NCI-H2227 treated with DMSO at 0.1 percent for 48 hours (cell line): ENCODE measurements at places on chromosomes 3 and 15.

DNA sequence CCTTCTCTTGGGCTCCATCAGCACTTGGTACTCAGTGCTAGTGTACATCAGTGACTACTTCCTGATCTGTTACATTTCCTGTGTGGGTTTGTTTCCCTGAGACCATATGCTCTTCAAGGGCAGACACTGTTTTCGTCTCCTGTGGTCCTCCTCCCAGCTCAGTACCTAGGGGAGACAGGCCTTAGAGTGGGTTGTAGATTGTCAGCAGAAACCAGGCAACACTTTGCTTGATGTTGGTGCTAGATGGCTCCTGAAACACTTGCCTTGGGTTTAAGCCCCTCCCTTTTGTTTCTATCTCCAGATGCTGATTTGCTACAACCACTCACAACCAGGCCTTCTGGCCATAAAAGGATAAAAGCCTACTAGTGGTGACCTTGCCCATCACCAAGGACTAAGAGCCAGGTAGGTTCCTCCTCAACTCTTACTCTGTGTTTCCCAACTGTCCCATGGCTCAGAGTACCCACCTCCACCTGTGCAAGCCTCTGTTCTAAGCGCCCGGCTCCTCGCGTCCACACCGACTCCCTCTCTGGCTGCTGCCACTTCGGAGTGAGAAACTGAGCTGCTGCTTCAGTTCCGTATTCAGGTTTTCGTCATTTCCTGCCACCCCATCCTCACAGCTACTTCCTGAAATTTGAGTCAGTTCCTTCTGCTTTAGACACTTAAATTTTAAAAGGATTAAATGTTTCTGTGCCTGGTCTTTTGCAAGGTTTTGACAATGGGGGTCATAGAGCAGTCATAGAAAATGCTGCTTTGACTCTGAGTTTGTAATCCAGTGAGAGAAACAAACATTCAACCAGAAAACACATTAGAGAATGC, at the start of gene HCLS1:
HCLS1 (minus strand) TSS at position 548 of the 816 bp plus-strand sequence. CDS start 2,556 bp downstream, outside the sequence.
- no peak for DNase-seq

GRCh38 chr3:58640700-58641372, 25.7 kb downstream of the FAM3D start:
- DNase-seq, result peak; percentile 18

DNA sequence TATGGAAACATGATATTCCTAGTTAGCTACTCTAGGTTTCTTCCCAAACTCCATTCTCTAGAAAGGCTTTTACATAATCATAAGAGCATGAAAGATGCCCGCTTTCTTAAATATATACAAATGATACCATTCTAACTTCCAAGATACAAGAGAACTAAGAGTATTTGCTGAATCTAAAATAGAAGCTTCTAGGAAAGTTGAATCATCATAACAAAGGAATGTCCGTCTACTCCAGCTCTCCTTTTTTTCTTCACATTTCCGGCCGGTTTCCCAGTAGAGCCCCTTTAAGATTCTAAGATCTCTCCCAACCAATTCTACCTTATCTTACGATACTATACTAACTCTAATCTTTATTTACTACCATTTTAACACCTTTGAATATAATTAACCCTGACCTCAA, 60.1 kb downstream of the RAD18 start:
- no peak for DNase-seq

DNA sequence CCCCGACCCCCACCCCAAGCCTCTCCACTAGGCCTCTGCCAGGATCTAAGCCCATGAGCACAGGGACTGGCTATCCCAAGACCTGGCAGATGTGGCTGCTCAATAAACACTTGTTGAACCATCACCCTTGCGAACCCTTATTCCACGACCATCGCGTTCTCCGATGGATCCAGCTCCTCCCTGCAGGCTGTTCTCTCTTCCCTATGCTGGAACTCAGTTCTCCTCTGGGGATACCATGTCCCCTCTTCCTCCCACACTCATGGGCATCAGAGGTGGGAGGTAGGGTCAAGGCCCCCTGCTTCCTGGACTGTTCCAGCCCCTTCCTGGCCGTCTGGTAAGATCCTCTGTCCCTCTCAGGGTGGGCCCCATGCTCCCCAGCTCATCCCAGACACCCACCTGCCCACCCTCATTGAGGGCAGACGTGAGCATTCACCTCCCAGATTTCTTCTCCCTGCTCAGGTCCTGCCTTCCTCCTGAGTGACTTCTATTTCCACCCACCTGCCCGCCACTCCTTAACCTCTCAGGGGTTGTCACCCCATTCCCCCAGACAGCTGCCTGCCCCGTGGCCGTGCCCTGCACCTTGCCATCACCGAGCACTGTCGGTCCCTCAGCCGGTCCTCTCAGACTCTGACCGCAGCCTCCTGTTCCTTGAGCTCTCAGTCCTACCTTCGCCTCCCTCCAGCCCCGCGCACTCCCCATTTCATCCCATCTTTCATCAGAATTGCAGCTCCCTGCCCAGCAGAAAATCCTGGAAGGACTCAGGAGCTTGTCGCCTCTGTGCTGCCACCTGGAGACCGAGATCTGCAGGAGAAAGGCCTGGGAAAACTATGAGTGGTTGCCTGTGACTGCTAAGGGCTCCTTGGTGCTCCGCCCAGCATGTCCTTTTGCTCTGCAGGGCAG, 42.0 kb downstream of the PML start:
- peak; percentile 47 for DNase-seq

- no peak for DNase-seq
Measured at GRCh38 chr3:51610708-51611107, 60.3 kb upstream of the TEX264 start.

DNA sequence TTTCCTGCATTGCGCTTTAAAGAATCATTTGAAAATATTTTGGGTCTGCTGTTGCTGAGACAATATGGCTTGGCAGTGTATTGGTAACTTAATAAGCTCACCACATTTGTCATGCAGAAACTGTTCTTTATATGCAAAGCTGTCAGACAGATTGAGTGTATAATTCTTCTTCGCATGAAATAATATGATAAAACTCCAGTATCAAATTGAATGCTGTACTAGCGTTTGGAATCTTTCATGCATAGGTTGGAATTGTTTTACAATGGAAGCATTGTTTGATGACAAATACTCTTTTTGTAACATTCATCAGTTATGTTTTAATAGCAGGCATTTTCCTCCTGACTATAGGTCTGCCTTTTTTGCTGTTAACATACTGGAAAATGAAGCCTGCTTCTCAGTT, 53.8 kb downstream of the RBMS3 start:
- DNase-seq, result no peak

DNA sequence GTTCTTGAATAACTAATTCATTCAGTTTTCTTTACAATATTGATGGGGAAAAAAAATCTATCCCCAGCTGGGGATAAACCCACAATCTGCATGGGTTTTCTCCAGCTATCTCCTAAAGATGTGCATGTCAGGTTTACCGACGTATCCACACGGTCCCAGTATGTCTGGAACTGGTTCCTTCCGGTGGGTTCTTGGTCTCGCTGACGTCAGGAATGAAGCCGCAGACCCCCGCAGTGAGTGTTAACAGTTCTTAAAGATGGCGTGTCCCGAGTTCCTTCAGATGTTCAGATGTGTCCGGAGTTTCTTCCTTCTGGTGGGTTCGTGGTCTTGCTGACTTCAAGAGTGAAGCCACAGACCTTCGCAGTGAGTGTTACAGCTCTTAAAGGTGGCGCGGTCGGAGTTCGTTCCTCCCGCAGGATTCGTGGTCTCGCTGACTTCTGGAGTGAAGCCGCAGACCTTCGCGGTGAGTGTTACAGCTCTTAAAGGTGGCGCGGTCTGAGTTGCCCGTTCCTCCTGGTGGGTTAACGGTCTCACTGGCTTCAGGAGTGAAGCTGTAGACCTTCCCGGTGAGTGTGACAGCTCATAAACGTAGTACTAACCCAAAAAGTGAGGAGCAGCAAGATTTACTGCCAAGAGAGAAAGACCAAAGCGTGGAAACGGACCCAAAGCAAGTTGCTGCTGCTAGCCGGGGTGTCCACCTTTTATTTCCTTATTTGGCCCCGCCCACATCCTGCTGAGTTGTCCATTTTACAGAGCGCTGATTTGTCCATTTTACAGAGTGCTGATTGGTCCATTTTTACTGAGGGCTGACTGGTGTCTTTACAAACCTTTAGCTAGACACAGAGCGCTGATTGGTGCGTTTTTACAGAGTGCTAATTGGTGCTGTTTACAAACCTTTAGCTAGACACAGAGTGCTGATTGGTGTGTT, 195.1 kb upstream of the NR2F2 start:
- no peak for DNase-seq

DNA sequence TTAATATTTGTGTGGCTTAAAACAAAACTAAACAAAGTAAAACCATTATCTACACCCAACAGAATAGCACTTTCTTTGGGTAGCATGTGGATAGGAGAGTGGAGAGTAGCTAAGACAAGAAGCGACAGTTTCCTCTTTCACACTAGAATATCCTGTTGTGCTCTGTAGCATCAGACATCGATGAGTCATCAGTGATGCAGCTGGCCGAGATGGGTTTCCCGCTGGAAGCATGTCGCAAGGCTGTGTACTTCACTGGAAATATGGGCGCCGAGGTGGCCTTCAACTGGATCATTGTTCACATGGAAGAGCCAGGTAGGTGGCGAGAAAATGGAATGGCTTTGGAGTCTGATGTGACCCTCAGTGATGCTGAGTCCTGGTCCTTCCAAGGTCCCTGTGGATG, 108.1 kb downstream of the USP13 start:
- no peak for DNase-seq

GRCh38 chr3:156017352-156018030, 102.9 kb upstream of the KCNAB1 start:
- no peak for DNase-seq

DNA sequence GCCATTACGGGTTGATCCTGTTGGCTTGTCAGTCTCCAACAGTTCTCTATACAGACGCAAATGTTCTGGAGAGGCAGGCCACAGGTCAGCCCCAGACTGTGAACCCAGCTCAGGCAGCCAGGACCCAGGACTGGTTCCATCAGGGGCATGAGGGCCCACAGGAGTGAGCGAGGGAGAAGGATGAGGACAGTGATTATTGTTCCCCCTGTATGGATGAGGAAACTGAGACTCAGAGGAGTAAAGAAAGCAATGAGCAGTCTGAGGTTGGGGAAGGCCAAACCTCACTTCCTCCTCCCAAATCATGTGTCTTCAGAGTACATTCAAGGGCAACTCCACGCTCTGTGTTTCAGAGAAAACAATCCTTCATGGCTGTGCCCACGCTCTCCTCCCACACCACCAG, 121.9 kb downstream of the RPLP1 start:
- DNase-seq, result no peak

DNA sequence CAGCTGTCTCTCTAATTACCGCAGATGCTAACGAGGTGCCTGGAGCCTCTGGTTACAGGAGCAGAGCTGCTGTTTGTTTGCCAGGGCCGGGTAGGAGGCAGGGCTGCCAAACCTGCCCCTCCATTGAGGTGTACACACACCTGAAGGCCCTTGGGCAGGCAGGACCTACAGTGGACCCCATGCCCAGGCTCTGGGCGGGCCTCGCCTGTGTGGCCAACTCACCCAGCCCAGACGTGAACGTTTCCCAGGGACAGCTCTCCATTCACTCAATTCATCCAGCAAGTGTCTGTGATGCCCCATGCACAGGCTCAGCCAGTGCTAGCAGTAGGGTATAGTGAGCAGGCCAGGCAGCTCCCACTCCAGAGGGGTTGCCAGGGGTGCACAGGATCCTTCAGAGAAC, 43.7 kb downstream of the PLXNA1 start:
- no peak for DNase-seq

DNA sequence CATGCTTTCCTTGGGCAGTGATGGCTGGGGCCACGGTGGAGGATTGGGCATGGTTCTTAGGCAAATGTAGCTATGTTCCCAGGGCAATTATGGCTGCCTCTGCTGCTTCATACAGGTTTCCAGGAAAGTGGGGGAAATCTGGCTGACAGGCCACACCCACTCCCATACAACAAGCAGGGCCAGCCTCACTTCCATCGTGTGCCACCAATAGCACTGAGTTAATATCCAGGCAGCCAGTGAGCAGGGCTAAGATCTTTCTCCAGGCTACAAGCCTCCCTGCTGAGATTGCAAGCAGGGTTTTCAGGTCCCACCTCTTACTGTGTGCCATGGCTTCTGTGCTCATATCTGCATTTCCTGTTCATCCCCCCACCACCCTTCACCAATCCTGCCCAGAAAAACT, 1291.9 kb downstream of the SI start:
- no peak for DNase-seq

DNA sequence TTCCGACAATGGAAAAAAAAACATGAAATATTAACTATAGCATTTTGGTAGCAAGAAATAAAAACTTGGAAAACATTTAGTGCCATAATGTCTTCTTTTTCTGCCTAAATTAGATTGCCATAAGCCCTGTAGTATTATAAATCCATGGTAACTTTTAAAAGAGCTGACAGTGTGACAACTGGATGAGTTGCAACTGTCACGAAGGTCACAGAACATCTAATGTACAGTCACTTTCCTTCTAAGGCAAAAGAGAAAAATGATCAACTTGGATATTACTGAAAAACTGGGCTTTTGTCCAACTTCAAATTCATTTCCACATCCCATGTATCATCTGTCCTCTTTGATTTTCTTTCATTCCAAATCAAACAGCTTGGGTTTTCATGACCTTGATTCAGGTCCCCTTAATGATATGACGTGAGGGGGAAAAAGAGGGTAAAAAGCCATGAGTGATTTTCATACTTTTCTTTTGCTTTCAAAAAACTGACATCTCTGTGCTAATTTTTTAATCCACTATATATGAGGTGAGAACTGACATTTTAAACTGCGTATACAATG, 602 bp downstream of the CPB1 start:
- no peak for DNase-seq

- DNase-seq, result no peak
Measured at GRCh38 chr15:75152382-75153079, 49.2 kb upstream of the C15orf39 start.

DNA sequence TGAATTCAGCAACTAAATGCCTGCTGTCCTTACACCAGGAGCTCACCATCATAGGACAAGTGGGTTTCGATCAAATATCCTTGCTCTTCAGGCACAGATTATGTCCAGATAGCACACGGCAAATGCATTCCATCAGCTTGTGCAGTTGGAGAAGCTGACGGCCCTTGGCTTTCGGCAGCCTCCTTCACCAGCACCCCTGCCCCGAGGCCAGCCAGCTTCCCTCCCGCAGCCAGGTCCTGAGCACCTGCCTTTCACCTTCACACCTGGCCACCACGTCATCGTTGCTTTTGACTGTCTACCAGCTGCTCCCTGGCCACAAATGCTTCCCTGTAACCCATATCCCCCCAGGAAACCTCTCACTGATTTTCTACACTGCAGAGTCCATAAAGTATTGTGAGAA, 355.5 kb downstream of the OCA2 start:
- DNase-seq, result no peak

GRCh38 chr3:186189492-186189891, 80.6 kb upstream of the ETV5 start:
- no peak for DNase-seq

DNA sequence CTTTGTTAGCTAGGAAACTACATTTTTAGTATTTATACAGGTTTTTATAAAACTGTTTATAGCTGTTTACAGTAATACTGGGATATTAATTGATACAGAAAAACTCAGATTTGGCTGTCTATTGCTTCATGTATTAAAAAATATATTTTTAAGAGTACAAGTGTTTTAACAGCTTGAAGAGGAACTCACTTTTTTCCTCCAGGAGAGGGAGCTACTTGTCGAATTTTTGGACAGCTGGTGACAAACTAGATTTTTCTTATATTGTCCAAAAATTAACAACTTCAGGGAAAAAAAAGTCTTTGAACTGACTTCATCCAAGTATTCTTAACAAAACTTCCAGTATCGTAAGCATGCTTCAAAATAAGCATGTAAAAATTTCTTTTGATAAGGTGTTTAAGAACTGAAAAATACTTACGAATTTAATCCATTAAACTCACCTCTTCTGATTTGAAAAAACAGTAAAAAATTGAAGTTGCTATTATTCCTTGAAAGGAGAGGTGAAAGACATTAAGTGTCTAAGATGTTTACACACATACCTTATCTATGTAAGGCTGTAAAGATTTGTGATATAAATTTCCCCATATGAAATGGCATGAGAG, 4.0 kb downstream of the DIPK2A start:
- DNase-seq, result peak; percentile 24
